ENCODE measurements at places on chromosomes 7 and 10. TPM values are rescaled to one million over a fixed set of nuclear protein-coding genes. Genes with fewer than 3 reads are reported as not detected.

DNA sequence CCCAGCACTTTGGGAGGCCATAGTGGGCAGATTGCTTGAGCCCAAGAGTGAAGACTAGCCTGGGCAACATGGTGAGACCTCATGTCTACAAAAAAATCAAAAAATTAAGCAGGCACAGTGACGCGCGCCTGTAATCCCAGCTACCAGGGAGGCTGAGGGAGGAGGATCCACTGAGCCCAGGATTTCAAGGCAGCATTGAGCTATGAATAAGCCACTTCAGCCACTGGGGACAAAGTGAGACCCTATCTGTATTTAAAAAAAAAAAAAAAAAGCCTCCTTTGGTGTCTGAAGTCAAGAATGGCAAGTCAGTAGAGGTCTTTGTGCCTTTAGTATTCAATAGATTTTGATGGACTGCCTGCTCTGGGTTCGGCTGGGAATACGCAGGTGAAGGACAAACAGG lies 85.7 kb downstream of the RALA start:
- no peak for DNase-seq

- DNase-seq: no peak
Observed at GRCh38 chr7:25206765-25207164, 21.5 kb downstream of the NPVF start.

- no peak for DNase-seq
Observed at GRCh38 chr10:61452655-61453641, at the start of gene TMEM26. TSS of gene TMEM26 (minus strand) at chr10:61453381. CDS start at chr10:61453081, 300 bp downstream.

OR2A5 gene
- not detected for total RNA-seq

PIK3CG gene
- 19.7 TPM for total RNA-seq

RSPH10B2 gene
- 0.54 TPM for total RNA-seq

DNA sequence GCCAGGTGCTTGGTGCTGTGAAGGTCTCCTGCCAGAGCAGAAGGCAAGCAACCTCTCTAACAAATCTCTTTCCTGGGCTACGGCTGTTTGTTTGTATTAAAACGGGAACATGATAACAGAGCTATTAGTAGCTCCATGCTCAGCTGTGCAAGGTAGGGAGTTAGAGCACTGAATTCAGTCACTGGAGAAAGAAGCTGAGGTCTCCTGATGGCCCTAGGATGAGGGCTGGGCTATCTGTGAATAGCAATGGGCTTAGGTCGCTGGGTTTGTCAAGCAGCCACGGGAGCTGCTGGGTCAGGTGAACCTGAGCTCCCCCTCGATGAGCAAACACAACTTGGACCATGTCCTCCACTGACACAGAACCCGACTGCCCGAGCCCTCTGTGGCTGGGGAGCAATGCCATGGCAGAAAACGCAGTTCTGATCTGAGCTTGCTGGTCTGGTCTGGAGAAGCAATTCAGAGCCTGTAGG lies 24.4 kb downstream of the TACC2 start:
- DNase-seq: no peak

DNA sequence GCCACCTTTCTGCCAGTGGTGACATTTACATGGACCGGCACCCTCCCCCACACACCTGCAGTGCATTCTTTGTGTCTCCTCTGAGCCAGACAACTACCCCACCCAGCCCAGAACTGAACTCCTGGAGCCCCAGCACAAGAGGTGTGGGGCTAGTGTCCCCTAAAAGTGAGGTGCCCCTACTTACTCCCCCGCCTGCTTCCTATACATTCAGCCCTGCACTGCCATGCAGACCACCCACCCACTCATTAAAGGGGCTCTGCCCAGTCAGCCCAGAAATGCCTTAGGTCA lies 1.9 kb downstream of the SAP25 start:
- DNase-seq: no peak

DNA sequence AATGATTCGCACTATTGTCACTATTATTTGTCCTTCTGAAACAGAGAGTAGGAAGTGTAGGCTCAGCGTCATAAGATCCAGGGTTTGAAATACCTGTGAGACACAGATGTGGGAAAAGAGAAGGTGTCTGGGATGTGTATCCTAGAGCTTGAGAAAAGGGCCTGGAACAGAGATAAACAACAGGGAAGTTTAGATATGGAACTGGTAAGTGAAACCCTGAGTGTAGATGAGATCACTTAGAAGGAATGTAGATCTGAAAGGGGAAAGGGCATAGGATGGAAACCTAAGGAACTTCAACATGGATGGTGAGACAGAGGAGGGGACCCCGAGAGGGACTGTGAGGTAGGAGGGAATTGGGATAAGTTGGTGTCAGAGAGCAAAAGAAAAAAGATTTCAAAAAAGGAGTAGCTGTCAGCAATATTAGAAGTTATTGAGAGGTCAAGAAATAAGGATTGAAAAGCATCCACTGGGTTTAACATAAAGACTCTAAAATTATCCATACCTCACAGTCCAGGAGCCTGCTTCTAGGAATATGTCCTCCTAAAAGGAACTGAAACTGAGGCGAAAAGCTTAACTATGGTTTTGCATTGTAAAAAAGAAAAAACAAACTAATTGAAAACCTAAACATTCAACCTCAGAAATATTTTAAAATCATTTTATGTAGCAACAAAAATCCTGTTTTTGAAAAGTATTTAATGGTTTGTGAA lies 119.2 kb upstream of the NPVF start:
- DNase-seq: no peak

GRCh38 chr7:157813741-157814661 lies 477.2 kb downstream of the DNAJB6 start:
- DNase-seq: no peak

CLIP2 gene
- 2.5 TPM for total RNA-seq

- DNase-seq: no peak
Observed at GRCh38 chr10:16853809-16854208, 36.6 kb upstream of the RSU1 start.

DNA sequence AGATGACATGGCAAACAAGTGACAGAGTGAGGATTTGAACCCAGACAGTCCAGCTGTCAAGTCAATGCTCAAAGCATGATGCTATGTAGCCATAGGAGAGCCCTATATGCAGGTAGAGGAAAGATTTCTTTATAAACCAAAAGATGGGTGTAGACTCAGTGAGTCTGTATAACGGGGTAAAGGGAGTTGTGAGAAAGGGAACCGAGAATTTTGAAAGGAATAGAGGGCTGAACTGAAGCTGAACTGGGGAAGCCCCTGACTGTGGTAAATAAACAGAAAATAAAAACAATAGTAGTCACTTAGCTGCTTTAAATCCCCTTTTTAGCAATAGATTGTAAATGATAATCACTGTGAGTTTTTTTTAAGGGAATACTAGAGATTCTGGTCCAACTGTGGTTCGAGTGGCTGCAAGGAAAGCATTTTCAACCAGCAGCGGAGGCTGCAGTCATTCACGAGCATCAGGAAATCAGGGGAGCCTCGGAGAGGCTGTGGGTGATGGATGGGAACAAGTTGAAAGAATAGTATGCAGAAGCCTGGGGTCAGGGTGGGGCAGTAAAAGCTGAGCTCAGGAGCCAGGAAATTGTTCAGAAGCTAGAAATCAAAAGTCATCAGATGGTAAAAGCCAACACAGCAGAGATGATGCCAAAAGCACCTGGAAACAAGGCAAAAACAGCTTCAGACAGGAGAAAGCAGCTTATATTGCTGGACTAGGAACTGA lies 393.5 kb downstream of the GFRA1 start:
- no peak for DNase-seq

MINDY3 gene
- 18.0 TPM for total RNA-seq

MUC3A gene
- 0.16 TPM for total RNA-seq

DNA sequence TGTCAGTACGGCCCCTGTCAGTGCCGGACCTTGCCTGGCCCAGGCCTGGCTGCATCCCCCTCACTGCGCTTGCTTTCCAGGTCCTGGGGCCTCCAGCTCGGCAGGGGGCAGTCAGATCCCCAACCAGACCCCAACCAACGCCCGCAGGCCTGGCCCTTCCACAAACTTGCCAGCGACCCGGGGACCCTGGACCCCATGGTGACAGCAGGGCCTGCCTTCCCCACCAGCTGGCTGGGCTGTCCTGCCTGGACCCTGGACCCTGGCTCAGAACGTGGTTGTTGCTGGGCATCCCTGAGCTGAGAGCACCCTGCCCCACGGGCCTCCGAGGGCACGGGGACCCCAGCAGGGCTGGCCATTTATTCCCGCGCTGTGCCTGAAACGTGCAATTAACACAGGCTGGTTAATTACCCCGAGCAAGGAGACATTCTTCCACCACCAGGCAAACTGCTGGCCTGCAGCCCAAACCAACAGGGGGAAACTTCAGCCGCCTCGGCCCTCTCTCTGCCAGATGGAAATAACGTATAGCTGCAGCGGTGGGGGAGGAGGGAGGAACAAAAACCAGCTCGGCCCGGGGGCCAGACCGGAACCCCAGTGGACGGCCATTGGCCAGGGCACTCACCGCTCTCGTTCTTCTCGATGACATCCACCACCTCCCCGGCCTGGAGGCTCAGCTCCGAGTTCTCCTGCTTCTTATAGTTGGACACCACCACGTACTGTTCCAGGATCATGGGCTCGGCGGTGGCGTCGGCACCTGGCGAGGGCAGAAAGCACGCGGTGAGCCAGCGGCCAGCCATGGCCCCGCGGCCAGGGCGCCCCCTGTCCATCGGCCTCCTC lies 167.1 kb downstream of the NEURL1 start:
- no peak for DNase-seq
